Activated CD8-positive, alpha-beta memory T cell treated with anti-CD3 and anti-CD28 coated beads for 1 hour (primary cell): ENCODE measurements at places on chromosomes 16 and 17.

- no peak for DNase-seq
Measured at GRCh38 chr17:46862949-46863348, 11.6 kb downstream of the WNT9B start.

DNA sequence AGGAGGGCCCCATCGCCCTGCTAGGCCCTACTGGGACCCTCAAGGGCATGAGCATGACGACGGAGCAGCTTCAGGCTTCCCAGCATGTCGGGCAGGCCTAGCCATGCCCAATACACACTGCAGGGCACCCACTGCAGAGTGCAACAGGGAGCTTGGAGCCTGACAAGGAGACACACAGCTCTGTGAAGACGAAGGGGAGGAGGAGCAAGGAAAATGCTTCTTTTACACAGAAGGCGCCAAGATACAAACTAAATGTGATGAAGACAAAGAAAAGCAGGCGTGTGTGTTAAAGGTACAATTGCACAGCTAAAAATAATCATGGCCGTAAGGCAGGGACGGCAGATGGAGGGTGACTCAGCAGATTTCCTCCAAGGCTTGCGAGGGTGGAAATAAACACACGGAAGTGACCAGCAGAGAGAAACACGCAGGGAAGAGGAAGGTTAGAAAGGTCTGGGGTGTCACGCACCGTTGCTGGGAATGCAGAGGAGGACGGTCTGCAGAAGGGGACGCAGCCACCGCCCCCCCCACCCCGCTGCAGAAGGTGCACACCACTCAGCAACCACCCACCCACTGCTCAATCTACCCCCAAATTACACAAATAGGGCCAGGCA is 108.5 kb downstream of the ZNF778 start:
- DNase-seq = no peak

DNA sequence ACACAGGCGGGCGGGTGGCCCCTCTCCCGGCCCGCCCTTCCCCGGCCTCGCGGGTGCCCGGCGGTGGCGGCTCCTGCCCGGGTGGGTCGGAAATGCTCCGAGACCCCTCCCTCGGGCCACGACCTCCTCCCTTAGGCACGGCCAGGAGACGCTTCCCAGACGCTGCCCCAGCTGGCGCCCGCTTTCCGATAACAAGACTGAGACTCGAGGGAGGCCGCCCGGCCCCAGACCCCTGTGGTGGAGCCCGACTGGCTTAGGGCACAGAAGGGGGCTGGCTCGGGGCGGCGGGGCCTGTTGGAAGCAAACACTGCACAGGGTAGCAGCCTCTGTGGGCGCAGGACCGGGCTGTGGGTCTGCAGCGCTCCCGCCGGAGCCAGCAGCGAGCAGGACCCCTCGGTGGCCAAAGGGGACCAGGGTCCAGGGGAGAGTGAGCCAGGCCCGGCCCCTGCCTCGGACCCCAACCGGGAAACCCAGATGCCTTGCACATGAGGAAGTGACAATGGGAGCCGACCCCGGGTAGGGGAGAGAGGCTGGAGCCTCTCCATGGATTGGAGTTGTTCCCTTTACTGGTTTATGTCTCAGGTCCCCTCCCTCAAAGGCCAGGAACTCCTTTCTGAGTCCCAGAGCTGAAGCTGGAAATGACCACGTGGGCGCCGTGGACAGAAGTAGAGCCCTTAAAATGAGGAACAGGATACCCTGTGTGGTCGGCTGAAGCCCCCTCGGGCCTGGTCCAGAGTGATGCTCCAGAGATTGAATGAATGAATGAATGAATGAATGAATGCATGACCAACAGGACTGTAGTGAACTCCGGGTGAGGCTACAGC is 19.8 kb upstream of the ADCY7 start:
- no peak for DNase-seq

GRCh38 chr17:50279181-50279526 is 4.9 kb downstream of the TMEM92 start:
- no peak for DNase-seq

DNA sequence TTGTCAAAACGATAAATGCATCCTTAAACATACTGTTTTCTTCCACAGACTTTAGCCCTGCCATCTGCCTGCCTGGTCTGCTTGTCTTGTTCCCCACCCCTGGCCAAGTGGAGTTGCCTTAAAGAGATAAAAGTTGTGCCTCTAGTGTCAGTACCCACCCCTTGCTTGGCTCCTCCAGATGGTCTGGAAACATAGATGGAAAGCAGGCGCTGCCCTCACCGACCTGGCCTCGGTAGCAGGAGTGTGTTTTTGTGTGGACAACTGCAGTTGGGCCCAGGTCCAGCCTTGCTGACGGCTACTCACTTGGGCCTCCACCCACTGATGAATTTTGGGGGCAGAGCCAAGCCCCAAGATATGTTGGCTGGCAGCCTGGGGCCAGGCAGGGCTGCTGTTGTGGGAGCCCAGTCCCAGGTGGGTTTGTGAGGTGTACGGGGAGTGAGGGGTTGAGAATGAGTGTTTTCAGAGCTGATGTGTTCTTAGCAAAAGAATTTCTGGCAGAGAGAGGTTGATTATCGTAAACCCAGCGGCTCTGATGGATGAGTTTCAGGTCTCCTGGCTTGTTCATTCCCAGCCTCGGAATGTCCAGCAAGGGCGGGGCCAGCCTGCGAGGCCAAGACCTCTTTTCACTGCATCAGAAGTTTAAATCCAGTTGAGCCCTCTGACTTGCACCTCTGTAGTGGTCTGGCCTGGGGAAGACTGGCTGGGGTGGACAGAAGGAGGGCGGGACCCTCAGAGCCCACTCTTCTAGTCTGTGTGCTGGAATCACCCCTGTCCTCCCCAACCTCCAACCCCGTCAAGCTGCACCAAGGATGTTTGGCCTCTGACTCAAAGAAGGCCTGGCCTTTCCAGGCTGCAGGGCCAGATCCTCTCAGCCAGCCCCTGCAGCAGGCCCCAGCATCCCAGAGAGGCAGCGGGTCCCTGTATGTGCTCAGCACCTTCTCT is 179.7 kb downstream of the RAB11FIP4 start:
- DNase-seq = no peak

GRCh38 chr16:85062323-85062722 is 34.7 kb downstream of the KIAA0513 start:
- no peak for DNase-seq

DNA sequence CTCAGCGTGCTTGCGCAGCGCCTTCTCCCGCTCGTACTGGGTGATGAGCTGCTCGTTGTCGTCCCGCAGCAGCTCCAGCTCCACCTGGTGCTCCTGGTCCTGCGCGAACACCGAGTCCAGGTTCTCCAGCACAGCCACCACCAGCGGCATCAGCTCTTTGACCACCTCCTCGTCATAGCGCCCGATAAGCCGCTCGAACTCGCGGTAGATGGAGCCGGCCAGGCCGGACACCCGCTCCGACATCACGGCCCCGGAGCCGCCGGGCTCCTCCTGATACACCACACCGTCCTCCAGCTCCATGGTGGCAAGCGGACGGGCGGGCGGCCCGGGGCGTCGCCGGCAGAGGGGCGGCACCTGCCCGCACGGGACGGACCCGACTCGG is 320 bp downstream of the SPAG9 start:
- DNase-seq = no peak

DNA sequence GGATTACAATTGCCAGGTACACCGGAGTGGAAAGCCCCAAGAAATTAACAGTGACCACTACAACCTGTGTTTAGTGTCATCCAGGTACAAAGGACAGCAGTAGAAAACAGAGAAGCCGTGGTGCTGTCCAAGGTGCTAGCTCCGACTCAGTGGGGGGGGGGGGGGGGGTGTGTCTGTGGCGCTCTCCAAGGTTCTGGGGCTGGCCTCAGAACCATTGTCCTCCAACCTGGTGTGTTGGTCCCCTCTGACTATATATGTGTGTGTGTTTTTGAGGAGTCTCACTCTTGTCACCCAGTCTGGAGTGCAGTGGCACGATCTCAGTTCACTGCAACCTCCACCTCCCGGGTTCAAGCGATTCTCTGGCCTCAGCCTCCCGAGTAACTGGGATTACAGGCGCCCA is 5.8 kb upstream of the ZNF23 start:
- DNase-seq = no peak

GRCh38 chr16:12091569-12092543 is 115.3 kb downstream of the SNX29 start:
- no peak for DNase-seq

DNA sequence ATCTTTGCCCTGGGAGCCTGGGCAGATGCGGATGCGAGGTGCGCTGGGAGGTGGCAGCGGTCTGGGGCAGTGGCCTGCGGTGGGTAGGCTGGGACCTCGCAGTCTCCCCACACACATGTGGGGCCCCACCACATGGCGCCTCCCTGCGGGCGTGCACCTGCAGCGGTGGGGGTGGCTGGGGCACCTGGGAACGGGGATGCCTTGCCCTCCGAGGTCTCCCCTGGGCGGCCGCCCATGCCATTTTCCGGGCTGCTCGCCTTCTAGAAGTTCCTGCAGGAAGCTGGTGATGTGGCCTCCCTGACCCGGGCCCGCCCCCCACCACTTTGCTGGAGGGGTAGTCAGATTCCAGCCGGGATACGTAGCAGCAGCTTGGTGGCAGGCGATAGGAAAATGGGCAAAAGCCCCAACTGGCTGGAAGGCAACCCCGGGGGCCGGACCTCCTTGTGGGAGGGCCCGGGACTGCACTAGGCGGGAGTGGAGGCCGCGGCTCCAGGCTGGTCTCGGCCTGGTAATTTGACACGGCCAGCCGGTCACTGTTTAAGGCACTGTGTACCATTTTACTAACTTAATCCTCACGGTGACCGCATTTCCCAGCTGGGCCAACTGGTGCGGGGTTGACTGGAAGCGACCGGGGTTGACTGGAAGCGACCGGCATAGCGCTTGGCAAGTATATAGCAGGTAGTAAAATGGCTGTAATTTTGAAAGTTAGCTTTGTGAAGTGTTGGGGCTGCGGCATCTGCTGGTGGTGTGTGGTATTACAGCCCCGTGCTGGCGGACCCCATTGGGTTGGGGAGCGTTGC is 38.5 kb downstream of the IGF2BP1 start:
- no peak for DNase-seq

GRCh38 chr16:6682142-6682811 is 650.4 kb upstream of the RBFOX1 start:
- DNase-seq = no peak
